Activated naive CD4-positive, alpha-beta T cell treated with Interleukin-2 at 50 U/mL for 16 hours (primary cell): ENCODE measurements at places on chromosomes 4 and X.

GRCh38 chr4:8607603-8608481 is 15.3 kb downstream of the CPZ start:
- peak; percentile 28 for DNase-seq

- DNase-seq = no peak
These were observed 6.3 kb upstream of the YIPF6 start for GRCh38 chrX:68492583-68492982.

- peak; percentile 2 for DNase-seq
These were observed 85.5 kb downstream of the CT47B1 start for GRCh38 chrX:120790118-120790517.

DNA sequence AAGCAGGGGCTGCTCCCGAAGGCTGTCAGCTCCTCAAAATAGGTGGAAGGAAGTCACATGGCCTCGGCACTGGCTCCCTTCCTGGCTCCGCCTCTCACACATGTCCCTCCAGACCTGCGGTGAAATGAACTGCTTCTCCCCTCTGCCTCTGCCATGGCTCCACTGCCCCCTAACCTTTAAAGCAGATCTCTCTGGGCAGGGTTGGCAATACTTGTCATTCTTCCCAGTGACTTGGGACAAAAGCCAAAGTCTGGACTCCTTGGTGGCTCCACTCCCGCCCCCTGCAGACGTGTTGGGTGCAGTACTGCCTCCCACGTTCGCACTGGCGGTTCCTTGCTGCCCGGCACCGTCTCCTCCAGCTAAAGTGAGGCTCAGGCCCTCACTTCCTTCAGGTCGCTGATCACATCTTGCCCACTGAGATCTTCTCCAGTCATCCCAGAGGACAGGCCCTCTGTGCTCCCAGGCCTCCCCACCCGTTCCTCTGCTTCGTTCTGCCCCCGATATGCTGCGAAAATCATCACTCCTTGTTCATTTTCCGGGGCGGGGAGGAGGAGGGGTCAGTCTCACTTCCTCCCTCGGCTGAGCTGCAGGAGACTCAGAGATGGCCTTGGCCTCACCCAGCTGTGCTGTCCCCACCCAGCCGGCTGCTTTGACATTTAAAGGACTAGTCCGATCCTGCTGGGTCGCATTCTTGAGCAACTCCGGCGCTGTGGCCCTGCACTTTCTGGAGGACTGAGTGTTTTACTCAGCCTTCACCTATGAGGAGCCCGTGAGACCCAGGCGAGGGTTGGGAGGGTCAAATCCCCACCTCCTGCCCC is 97.4 kb downstream of the PHKA2 start:
- peak; percentile 52 for DNase-seq

DNA sequence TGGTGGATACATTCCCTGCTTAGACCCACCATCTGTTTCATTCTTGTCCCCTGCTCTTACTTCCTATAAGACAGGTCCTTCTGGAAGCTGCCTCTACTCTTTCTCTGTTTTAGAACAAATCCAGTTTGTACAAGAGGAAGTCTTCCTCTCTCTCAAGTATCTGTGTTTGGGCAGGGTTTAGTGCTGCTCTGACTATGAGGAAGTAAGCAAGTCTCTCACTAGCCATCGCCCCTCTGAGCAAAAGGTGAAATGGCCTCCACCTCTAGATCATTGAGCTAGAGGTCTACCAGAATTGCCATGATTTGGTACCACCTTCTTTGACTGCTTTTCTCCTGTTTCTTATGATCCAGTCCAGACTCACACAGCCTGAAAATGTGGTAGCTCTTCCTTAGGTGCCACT is 8.4 kb downstream of the BTK start:
- no peak for DNase-seq

DNA sequence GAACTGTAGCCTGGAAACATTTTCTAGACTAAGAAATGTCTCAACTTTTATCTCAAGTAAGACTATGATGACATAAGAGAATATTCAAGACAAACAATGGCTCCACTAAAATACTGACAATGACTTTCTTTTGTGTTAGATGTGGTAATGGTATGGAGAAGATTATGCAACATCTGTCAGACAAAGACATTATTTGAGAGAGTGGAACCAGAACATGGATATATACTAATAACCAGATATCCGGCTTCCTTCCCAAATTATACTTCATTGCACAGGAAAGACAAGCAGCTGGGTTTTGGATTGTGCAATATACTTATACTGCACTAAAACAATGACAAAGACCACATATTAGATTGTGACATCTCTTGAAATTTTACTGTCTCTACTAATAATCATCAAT is 290.8 kb upstream of the GIMD1 start:
- DNase-seq = no peak

GRCh38 chrX:21975242-21975641 is 34.7 kb downstream of the SMS start:
- no peak for DNase-seq

- no peak for DNase-seq
These were observed 30.6 kb upstream of the CTSO start for GRCh38 chr4:155984106-155984797.

GRCh38 chr4:48706736-48707135 is 73.3 kb downstream of the FRYL start:
- no peak for DNase-seq
